ENCODE measurements at places on chromosomes 3 and 15.

DNA sequence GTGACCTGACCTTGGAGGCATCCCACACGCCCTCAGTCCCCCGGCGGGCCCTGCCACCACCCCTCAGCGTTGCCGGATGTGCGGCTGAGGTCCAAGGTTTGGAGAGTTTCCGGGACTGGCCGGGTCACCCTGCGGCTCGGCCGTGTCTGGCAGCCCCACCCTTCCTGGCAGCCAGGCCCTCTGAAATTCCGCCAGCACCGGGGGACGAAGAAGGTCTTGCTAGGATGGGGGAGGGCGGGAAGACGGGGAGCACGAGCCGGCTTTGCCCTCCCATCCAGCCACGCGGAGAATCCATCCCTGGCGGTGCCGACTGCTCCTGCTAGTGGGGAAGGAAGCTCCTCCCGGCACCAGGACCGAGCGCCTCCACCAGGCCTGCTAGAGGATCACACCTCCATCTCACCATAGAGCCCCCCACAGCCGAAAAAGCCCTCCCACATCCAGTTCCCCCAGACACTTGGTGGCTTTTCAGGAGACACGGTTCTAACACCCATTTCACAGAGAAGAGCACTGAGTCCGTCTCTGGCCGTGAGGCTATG lies 81.5 kb downstream of the CPN2 start:
- DNase-seq, result no peak

DNA sequence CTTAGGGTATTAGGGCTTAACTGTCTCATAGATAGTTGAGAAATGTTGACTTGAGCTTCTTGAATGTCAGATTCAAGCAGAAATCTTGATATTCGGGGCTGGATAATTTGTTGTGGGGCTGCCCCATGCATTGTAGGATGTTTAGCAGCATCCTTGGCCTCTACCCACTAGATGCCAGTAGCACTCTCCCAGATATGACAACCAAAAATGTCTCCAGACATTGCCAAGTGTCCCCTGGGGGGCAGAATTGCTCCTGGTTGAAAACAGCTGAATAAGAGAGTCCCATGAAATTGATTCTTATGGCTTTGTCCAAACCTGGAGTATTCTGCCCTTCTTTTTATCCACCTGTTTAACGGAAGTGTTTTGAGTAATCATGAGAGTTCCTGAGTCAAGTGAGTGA lies 15.9 kb upstream of the LCMT2 start:
- peak; percentile 25 for DNase-seq

DNA sequence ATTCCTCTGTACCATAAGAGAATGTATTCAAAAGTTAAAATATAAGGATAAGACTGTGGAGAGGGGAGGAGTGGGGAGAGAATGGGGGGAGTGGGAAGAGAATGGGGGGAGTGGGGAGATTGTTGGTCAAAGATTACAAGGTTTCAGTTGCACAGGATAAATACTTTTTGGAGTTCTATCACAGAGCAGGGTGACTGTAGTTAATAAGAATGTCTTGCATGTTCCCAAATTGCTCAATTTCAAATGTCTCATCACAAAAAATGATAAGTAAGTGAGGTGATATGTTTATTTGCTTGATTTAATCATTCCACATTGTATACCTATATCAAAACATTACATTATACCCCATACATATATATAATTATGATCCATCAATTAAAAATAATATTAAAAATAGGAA lies 23.0 kb upstream of the MEF2A start:
- no peak for DNase-seq

DNA sequence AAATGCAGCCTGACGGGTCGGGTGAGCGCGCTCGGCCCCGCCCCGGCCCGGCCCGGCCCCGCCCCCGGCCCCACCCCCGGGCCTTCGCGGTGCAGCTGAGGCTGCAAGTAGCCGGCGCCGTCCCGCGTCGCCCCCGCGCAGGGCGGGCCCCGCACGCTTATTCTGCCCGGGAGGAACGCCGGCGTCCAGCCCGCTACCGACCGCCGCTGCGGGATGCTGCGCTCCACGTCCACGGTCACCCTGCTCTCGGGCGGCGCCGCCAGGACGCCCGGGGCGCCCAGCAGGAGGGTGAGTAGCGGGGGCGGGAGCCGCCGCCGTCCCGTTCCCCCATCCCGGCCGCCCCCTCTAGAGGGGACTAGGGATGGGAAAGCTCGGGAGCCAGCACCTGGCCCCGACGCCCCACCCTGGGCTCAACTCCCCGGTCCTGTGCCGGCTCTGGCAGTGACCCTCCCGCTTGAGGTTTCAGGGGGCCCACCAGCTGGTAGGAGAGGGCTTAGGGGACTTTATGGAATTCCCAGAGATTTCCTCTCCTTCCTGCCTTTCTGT lies at the start of gene MYZAP:
Gene MYZAP (plus strand): TSS at position 83 of the 546 bp plus-strand sequence. CDS start 131 bp downstream, at position 214.
- DNase-seq, result no peak

GRCh38 chr3:12643724-12644123 lies 20.2 kb downstream of the RAF1 start:
- no peak for DNase-seq

DNA sequence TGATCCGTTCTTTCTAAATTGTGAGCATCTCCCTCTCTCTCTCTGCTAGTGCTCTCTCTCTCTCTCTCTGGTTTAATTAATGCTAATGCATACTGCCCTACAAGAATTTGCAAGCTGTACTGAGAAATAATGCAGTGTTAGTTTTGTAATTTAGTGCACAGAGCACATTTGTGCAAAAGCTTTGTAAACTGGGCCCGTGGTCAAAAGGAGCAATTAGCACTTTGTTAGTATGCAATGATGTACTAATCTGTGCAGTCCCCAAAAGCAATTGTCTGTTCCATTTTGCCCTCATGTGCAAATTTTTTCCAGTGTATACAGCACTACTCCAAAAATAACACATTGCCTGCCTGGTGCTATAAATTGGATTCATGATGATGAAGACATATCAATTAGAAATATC lies 184.6 kb upstream of the CMC1 start:
- no peak for DNase-seq

GRCh38 chr15:79440355-79440908 lies 8.3 kb downstream of the MINAR1 start:
- no peak for DNase-seq

GRCh38 chr3:124269619-124270018 lies 277.7 kb upstream of the ROPN1 start:
- DNase-seq, result no peak

DNA sequence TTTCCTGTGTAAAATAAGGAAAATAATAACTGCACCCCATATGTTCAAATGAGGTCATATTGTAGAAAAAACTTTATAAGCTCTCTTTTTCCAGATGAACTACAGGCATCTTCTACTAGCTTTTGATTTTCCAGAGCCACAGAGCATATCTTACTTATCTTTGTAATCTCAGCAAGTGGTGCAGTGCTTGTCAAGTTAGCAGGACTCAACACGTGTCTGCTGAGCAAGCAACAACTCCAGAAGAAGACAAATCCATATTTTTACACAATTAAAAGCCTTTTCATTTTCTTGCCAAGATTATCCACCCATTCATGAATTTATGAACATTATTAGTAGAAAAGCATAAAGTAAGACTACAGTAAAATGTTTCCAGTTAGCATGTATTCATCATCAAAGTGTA lies 14.4 kb upstream of the TSC22D2 start:
- DNase-seq, result no peak

GRCh38 chr15:98740295-98740694 lies 92.0 kb downstream of the IGF1R start:
- no peak for DNase-seq

GRCh38 chr3:55588146-55588765 lies 101.2 kb upstream of the WNT5A start:
- DNase-seq, result no peak

DNA sequence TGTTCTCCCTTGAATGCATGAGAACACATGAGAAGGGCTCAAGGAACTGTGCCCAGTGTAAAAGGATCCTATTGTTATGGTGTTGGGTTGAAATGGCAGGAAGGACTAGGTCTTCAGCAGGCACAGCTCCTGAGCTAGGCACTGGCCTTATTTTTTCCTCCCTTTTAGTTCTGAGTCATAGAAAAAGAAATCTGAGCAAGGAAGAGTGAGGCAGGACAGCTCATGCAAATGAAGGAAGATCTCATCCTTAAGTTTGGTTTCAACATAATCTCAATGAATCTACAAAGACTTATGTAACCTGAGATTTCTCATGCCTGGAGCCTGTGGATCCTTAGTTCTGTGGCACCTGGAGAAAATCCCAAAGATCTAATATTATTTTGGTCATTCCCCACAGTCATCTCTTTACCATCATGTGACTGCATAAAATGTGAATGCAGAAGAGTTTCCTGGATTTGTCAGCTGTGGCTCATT lies 188.6 kb upstream of the TBL1XR1 start:
- no peak for DNase-seq

- DNase-seq, result peak; percentile 11
These were observed 72.0 kb upstream of the LSAMP start for GRCh38 chr3:116517308-116517707.

DNA sequence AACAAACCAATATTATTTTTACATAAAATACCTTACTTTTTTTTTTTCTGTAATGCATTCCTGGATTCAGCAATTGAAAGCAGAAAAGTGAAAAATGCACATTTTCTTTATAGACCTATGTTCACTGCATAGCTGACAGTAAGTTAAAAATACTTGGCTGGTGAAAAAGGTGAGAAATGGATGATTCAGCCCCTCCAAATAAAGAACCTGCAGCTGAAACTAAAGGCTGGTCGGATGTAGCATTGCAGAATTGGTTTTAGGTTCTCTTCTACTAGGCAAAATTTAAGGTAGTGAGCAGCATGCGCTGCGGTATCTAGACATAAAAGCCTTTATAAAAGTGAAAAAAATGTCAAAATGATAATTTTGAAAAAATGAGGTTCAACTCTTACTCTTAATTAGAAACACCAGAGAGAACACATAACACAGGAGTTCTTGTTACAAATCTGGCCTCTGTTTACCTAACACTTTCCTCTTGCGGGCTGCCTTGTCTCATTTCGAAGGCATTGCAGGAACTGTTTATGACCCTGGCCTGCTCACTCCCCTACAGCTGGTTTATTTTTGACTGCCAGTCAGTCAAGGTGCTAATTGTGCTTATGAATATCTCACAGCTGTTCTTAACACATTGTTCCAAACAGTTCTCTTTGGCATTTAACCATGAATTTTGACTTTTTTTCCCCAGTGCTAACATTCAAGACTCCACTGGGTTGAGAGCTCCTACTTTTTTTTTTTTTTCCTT lies 455.4 kb upstream of the TBL1XR1 start:
- no peak for DNase-seq

DNA sequence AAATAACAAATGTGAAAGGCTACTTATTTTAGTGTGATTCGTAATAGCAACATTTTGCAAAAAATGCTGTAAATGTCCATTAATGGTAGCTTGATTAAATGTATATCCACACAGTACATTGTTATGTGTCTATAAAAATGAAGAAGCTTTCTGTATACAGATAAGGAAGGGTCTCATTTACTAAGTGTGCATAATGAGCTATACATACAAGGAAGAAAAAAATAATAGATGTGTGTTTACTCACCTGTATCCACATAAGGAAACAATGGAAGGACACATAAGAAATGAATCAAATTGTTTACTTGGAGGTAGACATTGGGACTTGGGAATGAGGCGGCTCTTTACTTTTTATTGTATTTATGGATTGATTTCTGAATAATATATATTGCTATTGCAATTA lies 34.9 kb downstream of the MED12L start:
- DNase-seq, result no peak

GRCh38 chr3:152031321-152031720 lies 157.9 kb downstream of the SUCNR1 start:
- no peak for DNase-seq

- no peak for DNase-seq
These were observed 63.4 kb downstream of the SNRK start for GRCh38 chr3:43349716-43350115.

GRCh38 chr15:31383139-31383538 lies 56.5 kb downstream of the KLF13 start:
- no peak for DNase-seq

- DNase-seq, result no peak
These were observed 2.0 kb upstream of the TM2D3 start for GRCh38 chr15:101654171-101654570.

DNA sequence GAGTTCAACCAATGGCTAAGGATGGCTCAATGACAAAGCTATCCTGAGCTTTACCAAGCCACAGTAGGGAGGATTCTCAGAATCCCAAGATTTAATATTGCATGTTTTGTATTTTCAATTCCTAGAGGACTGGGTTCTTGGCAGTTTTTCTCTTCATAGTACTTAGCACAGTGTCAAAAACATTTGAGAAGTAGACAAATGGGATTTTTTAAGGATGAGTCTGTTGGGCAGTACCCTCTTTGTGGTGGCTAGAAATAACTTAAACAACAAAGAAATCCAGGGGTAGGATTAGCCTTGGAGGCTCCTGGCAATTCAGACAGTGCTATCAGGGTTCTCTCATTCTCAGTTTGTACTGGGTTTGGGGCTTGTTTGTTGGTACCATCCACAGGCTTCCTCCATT lies 212.8 kb upstream of the RORA start:
- DNase-seq, result no peak

- no peak for DNase-seq
These were observed 57.8 kb upstream of the BOC start for GRCh38 chr3:113153499-113154107.

DNA sequence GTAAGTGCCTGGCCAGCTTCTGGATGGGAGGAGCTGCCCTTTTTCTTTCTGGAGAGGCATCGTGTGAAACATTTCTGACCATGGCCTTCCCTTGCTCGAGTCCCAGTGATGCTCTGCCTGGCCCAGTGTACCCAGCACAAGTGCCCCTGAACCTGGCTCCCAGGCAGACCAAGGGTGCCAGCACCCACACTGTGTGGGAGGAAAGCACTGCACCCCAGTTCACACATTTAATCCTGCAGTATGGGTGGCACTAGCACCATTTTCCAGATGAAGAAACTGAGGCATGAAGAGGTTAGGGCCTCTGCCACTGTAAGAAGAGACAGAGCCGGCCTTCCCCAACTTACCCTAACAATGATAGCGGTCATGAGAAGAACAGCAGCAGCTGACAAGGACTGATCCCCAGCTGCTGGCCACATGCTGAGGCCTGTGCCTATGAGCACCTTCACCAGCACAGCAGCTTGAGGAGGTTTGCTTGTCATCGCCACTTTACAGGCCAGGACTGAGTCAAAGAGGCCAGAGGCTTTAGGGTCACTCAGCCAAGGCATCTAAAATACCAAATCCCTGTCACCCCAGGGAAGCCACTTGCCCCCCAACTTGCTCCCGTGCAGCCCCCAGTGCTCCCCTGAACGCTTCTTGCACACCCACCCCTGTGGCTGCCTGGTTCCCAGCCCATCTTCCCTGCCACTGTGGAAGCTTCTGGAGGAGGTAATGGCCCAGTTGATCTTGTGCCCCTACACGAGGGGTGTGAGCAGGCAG lies 15.0 kb downstream of the PRR23E start:
- DNase-seq, result no peak

GRCh38 chr3:61761694-61762430 lies 200.5 kb downstream of the PTPRG start:
- DNase-seq, result no peak
